ENCODE measurements at places on chromosomes 6 and 20.

DNA sequence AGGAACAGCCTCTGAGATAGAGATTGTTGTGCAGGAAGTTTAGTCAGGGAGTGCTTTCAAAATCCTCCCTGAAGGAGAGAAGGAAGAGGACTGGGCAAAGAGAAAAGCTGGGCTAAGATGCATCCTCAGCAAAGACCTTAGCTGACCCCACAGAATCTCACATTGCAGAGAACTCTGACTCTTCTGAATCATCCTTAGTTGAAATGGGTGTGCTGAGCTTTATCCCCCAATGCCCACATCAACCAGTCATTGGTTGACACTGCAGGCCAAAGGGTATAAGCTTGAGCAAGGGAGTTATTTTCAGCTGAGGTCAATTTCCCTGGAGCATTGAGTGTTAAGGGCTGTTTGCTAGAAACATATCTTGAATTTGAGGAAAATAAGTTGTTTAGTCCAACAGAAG lies 732.2 kb downstream of the CBLN4 start:
- DNase-seq, result no peak

DNA sequence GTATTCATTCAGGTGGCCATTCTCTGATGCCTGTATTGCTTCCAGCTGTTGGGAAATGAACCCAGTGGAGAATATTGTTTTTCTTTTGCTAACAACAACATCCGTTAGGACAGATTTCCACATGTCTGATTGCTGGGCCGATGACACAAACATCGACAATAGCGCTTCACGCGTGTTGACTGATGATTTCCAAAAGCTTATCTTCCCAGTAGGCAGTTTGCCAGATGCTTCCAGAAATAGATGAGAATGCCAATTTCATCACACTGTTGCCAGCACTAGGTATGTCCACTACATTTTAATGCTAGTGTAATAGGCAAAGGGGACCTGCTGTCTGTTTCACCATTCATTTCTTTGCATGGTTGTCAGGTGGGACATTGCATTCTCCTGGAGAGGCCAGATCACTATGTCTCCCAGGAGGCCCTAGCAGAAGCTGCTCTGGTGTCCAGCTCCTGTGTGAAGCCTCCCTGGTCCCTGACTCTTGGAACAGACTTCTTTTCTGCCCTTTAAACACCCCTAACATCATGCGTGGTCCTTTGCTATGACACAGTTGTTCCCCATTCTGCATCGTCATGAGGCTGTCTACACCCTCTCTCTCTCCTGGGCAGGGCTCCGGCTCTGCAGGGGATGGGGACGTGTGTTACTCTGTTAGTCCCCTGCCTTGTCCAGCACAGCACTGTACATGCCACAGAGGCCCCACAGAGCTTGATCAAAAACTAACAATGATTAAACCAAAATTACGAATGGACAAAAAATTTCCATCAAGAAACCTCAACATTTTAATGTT lies 181.6 kb downstream of the CDH26 start:
- no peak for DNase-seq

DNA sequence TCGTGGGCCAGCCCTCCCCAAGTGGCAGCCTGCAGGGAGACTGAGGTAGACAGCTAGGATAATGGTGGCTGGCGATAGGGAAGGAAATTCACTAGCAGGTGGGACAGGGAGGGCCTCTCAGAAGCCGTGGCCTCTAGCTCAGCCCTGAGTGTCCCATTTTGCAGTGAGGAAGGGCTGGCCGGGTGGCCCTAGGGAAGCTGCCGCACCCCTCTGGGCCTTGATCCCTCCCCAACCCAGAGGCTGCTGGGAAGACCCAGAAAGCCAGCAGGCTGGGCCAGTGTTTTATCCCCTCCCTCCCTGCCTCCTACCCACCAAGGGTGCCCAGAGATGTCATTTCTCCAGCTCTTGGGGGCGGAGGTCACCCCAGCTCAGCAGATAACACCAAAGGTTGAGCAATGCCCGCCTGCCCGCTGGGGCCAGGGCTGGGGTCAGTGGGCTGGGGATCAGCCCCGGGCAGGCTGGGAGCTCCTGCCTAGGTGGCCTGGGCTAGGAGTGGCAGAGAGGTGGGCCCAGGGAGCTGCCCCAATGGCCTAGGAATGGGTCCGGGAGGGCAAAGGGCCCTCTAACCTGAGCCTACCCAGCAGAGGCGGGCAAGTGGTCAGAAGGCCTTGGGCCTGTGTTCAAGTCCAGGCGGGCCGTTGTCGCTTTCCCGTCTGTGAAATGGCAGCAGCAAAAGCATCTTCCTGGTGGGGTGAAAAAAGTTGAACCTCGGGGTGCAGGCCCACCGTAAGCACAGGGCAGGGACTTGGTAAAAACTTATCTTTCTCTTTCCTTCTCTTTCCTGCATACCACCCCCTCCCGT lies 1.6 kb upstream of the CEBPB start:
- no peak for DNase-seq

GRCh38 chr20:5870568-5870981 lies 79.8 kb downstream of the TRMT6 start:
- no peak for DNase-seq

DNA sequence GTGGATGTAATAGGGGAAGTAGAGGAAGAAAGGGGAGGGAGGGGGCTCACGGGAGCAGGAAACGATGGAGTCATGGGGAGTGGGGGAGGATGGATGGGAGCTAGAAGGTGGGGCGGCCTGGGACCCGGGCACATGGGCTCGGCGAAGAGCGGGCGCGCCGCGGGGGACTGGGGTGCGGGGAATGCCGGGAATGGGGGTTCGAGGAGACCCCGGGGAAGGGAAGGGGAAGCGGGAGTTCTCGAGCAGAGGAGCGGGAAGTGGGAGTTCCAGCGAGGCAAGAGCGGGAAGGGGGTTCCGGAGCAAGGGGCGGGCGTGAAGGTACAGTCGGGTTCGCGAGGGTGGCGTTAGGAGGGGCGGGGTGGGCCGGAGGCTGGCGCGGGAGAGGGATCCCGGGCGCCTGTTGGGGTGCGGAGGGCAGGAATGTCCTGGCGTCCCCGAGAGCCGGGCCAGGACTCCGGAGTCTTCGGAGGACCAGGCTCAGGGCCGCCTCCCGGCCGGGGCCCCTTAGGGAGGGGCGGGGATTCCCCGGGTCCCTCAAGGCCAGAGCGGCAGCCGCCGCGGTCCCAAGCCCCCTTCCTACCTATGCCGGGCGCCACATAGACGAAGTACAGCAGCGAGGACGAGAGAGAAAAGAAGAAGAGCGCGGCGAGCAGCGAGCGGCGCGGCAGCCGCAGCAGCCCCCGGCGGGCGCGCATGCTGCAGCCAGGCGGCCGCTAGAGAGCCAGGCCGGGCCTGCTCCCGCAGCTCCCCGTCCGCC lies 504 bp downstream of the B4GALT5 start:
- no peak for DNase-seq
